Stimulated activated naive B cell treated with anti-CD40 and anti-IgM and Interleukin-4, amounts not matched to agents 10 μg/mL and 1 μg/mL and 100 μg/mL, for 72 hours (primary cell): ENCODE measurements at places on chromosomes 3 and 15.

DNA sequence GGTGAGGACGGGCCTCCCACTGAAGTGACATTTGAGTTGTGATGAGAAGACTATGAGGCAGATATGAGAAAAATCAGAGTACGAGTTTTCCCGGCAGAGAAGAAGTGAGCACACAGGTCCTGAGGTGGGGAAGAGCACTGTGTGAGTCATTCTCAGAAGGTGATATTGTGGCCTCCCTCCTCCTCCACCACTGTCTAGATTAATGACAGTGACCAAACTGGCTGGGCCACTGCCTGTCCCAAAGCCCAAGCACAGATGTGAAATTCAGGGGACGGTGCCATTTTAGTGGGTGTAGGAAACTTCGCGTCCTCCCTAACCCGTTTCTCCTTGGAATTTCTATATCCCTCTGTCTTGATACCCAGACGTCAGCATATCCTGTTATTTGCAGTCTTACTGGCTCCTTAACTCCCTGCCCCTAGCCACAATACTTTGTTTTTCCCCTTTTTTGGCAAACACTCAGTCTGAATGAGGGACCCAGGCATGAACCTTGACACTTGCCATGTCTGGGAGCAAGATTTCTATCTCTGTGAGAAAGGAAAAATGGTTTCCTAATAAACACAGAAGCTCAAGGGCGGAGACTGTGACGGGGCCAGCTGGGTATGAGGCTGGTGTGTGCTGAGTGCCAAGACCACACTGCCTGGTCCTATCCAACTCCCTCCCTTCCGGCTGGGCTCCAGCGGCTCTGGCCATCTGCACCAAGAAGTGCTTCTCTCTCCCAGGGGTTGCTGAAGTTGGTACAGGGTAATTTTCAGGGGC, 15.2 kb downstream of the PRICKLE2 start:
- DNase-seq: no peak

- no peak for DNase-seq
Measured at GRCh38 chr15:52414936-52415335, 113.7 kb downstream of the MYO5A start.

GRCh38 chr3:75294124-75294523, 370.0 kb upstream of the FRG2C start:
- DNase-seq: no peak

DNA sequence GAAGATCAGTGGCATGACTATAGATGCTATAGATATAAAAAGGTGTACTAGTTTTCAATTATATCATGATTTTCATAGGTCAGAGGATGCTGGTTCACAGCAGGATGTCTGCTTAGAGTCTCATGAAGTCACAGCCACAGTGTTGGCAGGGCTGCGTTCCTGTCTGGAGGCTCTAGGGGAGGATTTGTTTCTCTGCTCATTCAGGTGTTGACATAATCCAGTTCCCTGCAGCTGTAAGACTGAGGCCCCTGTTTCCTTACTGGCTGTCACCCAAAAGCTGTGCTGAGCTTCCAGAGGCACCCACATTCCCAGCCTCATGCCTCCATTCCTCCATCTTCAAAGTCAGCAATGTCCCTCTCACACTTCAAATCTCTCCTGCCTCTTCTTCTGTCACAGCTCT, 170.7 kb downstream of the OCA2 start:
- no peak for DNase-seq

GRCh38 chr15:101534376-101534970, 45.0 kb upstream of the PCSK6 start:
- DNase-seq: no peak

DNA sequence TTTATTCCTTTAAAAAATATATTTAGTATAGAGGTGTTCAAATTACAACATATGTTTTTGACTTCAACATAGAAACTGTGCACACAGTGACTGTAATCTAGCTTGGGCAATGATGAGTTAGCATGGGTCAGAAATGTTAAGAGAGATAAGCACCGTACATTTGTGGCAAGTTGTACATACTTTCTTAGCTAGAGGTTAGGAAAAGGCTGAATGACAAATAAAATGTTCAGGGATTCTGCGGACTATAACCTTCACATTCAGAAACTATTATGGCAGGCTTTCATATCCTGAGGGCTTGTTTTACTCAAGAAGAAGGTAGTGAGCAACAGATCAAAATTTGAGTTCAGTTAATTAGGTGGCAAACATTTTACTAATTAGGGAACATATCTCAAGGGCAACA, 379.7 kb upstream of the EPHA6 start:
- no peak for DNase-seq

GRCh38 chr3:105806359-105806758, 62.5 kb downstream of the CBLB start:
- DNase-seq: no peak

- DNase-seq: no peak
Measured at GRCh38 chr3:29392625-29393388, 111.9 kb downstream of the RBMS3 start.

- DNase-seq: no peak
Measured at GRCh38 chr15:39125904-39126303, 455.0 kb upstream of the THBS1 start.

GRCh38 chr15:76343313-76343996, 6.9 kb downstream of the ISL2 start:
- DNase-seq: no peak

DNA sequence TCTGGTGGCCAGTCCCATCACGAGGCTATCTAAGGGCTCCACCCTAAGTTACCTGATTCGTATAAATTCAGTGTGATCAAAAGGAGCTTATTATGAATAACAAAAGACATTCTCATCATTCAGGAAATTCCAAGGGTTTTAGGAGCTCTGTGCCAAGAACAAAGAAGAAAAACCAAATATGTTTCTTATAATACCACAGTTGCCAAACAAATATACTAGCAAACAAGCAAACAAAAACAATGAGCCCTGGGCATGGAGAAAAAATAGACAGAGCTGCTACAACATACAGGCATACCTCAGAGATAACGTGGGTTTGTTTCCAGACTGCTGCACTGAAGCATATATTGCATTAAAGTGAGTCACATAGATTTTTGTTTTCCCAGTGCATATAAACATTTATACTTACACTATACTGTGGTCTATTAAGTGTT, 20.2 kb upstream of the CFAP161 start:
- DNase-seq: no peak

DNA sequence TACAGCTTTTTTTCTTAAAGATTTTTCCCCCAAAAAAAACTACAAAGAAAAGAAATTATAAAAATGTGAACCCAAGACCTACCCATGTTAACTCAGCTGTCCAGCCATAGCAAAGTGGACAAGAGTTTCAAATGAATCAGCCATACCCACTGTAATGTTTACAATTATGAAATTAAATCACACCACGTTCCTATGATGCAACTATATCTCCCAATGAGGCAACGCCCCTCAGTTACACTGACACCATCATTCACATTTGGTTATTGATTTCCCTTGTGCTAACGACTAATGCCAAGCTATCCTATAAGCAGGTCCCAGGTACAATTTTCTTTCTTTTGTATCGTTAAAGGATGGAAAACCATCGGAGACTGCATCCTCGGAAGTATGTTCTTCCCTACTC, 115.1 kb upstream of the ICE2 start:
- DNase-seq: no peak

DNA sequence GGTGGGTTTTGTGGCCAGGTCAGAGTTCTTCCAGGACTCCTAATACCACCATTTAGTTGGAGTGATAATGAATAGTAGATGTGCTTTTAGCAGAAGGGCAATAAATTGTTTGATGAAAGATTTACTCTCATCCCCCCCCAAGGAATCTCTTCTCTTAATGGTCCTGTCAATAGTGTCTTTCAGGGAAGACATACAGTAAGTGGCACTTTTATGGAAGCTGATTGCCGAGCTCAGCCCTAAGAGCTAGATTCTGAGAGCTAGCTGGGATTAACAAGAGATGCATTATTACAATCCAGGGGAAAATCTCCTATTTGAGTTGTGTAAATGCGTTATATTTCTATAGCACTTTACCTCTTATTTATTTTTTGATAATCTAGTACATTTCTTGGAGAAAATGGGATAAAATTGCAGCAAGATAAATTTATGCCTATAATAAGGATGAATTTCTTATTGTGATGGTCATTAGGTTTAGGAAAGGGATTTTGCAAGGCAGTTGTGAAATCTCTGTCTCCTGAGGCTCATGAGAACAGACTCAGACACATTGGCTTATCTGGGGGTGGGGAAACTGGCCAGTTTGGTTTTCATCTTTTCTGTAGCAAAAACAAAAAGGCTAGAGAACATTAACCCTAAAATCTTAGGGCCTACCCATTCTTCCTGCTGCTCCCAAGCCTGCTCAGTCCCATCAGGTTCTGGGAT, 41.6 kb upstream of the CLSTN2 start:
- DNase-seq: no peak

- no peak for DNase-seq
Measured at GRCh38 chr15:74167891-74168331, 5.6 kb upstream of the ISLR start.

DNA sequence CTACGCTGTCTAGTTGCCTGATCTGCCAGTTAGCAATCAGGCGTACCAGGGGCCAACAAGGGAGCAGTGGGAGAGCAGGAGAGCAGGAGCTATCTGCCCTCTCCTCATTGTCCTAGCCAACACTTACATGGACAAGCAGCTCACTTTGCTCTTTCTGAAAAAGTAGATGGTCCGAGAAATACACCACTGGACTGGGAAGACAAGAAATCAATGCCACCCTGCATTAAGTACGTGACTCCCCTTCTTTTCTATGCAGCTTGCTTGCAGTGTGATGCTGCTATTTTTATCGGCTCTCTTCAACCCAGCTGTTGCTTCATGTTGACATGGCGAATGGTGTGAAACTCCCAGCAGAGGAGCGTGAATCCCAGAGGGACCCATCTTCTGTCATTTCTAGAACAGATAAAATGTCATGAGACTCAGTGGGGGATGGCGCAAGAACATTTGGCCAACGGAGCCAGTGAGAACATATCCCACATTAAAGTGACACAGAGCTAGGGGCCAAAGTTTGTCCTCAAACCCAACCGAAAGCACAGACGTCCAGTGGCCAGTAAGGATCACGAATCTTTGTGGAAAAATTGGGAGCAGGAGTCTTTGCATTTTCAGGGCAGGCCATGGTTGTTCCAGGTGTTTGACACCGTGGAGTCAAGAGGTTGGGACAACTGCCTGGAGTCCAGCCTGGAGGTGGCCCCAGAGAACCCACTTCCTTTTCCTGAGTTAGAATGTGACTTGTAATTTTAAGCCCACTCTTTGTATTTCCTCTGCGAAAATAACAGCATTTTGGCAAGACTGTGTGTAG, 53.7 kb upstream of the MEF2A start:
- peak; percentile 91 for DNase-seq

GRCh38 chr3:187944390-187945179, 199.3 kb upstream of the BCL6 start:
- DNase-seq: peak; percentile 33

DNA sequence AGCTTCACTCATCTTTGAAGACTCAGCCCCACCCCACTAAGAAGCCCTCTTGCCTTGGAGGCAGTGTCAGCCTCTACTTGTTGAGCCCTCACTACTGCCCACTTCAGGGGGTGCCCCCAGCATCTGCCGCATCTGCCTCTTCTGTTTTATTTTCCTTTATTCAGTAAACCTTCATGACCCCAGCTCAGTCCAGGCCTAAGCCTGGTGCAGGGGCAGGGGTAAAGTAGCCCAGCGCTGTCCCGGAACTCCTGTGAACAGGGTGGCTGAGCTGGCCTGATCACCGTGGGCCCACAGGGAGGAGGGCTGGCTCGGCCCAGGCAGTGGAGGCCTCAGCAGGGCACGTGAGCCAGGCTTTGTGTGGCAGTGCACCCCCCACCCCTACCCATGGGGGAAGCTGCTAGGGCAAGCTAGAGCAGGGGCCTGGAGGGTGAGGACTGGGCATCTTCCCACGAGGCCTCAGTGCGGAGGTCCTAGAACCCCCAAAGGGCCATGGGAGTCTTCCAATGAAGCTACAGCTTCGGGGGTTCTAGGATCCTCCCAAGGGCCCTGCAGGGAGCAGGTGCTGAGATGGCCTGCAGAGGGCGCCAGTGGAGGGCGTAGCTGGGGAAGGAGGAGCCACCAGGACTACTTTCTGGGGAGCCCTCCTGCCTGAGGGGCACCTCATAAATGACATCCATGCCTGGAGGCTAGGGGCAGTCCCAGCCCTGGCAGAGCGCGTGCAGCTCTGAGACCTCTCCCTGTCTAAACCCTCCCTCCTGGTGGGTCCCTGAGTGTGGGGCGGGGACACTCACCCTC, 36.0 kb downstream of the TSPAN3 start:
- no peak for DNase-seq

DNA sequence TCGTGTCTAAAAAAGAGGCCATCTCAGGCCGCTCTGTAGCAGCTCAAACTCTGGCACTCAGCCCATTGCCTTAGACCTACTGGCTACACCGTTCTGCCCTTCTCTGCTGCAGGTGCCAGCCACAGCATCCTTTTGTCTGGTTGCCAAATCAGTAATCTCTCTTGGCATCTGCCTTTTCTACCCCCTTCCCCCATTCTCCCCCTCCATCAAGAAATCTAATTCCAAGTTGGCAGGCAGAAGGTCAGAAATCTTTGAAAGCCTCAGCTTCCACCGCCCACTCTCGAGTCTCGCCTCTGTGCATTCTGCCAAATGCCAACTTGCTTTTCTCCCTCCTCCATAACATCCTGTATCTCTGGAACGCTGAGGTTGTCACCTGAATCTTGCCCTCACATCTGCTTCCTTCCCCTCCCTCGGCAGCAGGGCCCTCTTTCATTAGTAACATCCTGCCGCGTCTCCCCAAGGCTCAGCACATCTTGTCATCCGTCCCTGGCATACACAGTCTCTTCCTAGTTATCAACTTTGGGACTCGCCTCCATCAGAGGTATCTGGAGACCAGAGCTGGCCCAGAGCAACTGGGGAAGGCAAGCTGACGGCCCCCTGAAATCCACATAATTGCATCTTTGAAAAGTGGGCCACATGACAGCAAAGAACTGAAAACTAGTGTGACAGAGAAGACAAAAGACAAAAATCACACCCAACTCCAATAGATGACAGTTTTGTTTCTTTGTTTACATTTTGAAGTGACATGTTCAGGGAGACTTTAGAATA, 312.0 kb upstream of the CCDC54 start:
- DNase-seq: no peak

GRCh38 chr3:170766823-170767575, 103.0 kb downstream of the RPL22L1 start:
- no peak for DNase-seq

DNA sequence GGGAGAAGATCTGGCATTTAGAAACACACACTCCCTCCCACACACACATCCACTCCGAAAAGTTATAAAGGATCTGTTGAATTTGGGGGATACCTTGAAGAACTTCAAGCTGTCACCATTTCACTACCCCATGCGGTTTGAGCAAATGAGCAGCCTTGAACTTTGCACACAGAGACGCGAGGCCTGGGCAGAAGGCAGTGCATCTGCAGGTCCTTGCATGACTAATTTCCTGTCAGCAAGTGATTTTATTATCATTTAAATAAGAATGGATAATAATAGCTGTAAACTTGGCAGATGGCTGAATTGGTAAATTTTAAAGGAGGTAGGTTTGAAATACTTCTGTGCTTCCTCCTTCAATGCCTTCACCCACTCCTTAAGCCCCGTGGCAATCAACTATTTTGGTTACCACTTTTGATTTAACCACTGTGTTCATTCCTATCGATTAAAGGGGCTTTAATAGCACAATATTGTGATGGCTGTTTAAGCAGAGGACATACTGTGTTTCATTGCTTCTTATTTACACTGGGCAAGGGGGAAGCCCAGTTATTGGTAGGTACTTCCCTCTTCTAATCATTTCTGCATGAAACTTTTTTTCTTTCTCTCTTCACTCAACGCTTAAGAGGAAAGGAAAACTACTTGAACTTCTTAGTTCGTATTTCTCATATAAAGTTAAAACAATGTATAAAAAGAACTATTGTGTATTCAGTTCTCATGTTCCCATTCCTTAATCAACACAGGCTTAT, 108.1 kb downstream of the ROBO2 start:
- DNase-seq: no peak

- no peak for DNase-seq
Measured at GRCh38 chr3:109648027-109648426, 310.7 kb upstream of the DPPA4 start.
